ENCODE measurements at places on chromosomes 3 and 15.

- no peak for DNase-seq
Observed at GRCh38 chr3:16795581-16795980, 89.2 kb upstream of the PLCL2 start.

DNA sequence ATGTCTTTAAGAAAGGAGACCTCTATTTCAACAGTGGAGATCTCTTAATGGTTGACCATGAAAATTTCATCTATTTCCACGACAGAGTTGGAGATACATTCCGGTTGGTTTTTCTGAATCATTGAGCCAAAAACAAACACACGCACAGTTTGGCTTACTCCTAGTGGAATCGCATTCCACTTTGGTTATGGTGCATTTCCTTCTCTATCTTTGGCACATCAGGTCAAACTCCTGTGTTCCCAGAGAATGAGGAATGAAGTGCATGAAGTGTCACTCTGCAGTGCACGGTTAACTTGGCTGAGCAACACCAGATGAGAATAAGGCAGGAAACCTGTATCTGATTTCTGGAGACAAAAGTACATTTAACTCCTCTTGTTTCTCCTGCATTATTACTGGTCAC lies 38.5 kb downstream of the HDC start:
- DNase-seq: no peak

DNA sequence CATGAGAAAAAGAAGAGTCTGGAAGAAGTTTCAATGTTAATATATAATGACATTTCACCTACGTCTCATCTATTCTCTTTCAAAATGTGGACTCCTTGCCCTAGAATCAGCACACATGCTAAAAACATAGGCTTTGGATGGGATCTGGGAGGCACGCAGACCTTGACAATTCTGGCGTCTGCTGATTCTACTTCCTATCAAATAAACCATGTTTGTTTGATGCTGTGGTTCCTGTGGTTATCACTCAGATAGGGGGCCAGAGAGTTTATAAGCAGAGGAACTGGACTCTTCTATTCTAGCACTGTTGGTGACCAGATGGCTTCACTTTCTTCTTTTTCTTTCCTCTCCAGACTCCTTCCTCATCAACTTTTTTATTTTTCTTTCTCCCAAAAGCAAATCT lies 336.8 kb downstream of the DIPK2A start:
- no peak for DNase-seq

DNA sequence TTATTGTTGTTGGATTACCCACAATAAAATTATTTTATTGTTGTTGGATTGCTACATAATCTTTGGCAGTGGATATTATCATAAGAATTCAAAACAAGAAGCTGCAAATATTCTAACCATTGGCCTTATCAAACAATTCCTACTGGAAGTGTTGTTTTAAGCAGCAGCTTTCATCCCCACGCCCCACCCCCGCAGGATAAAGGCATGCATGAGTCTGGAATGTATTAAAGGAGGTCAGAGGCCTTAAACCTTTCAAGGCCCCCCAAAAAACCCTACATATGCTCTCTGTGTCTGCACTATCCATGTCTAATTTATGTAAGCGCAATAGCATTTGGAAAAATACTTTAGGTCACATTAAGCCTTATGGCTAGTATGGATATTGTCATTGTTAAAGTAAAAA lies 23.1 kb downstream of the P3H2 start:
- peak; percentile 11 for DNase-seq

- peak; percentile 34 for DNase-seq
Observed at GRCh38 chr15:55587321-55588069, 650 bp downstream of the PYGO1 start.

DNA sequence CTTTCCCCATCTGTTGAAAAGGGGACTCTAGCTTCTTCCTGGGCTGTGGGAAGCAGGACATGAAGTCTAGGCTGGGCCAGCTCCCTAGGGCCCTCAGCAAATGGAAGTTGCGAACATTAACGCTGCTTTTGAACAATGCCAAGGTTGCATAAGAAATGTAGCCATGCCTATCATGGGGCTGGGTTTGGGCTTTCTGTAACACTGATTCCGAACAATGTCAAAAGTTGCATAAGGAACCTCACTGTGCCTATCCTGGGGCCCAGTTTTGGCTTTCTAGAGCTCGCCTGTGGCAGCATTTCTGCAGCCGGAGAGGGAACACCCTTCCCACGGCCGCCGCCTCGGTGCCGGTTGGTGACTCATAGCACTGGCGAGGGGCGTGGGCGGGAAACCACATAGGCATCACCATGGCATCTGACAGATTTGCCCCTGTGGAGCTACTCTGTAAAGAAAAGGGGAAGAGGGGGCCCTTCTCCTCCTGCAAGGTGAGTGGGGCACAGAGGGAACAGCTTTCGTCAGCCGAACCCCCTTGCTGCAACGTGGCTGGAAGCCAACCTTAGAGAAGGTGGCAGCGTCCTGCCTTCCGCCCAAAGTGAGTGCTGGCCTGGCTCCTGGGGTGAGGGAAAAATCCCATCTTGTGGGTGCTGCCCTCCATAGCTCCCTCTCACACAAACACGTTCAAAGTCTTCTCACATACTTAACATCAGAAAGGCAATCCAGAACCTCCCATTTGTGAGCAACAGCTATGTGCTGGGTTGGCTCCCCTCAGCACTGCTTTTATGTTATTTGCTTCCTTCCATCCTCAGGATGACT lies 46.6 kb upstream of the ATP2B2 start:
- no peak for DNase-seq

- DNase-seq: peak; percentile 19
Observed at GRCh38 chr3:179837374-179837773, 184.5 kb downstream of the USP13 start.

DNA sequence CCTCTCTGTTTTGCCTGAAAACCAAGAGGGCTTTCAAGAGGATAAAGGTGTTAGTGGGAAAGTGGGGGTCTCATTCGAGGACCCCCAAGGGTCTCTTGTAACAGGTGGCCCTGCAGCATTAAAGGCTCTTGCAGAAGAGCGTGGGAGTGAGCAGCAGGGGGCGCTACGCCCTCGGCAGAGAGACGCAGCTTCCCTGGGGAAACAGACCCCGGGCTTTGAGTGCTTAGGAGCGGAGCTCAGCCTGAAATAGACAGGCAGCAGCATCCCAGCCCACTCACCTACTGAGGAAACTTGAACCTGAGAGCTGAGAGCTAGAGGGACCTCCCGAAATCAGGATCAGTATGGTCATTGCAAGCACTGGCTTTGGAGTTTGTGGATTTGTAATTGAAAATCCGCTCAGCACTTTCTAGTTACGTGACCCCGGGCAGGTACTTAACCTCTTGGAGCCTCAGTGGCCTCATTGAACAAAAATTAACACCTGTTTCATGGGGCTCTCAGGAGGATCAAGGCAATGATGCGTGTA lies 25.7 kb downstream of the RPLP1 start:
- peak; percentile 72 for DNase-seq

- peak; percentile 30 for DNase-seq
Observed at GRCh38 chr3:123799544-123800361, 84.4 kb downstream of the MYLK start.

GRCh38 chr3:158936530-158937113 lies 134.8 kb downstream of the MFSD1 start:
- DNase-seq: no peak

GRCh38 chr3:186845756-186846155 lies 3.2 kb downstream of the ADIPOQ start:
- no peak for DNase-seq

DNA sequence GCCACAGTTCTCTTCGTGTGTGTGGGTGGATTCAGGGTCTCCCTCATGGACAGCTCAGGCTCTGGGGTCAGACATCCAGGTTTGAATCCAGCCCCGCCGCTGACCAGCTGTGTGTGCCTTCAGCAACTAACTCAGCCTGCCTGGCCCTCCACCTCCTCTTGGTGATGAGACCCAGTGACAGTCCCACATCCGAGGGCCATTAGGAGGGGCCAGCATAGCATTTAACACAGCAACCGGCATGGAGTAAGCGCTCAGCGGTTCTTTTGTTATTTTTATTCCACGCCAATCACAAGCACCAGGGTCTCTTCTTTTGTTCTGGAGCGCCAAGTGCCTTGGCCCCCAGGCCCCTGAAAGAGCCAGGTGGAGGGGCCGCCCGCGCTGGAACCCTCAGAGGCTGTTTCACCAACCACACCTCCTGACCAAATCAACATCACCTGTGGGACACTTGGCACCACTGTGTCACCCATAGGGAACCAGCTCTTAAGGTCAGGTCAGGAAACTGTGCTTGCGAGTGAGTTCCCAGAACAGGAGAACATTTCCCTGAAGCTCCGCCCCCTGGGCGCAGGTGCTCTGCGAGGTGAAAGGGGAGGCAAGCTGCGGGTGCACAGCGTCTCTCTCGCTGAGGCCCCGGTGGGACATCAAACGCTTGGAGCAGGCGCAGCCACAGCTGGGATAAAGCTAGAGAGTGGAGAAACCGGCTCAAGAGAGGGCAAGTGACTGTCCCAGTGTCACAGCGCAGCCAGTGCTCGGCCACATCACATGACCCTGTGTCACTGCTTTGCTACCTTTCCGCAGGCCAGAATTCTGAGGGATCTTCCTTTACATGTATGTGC lies 311.3 kb downstream of the UACA start:
- no peak for DNase-seq

DNA sequence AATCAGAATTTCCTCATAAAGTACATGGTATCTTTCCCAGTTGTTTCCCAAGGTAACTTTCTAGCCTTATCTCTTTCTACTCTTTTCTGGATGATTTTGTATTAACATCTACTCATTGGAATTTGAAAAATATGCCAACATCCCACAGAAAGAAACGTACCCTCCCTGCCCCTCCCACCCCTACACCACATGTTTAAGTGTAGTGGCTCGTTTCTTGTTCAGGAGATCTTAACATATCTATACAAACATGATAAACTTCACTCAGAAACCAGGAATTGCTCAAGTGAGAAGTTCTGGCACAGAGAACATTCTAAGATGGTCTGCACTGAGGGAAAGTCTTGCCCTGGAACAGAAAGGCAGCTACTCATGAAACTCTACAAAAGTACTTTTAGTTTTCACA lies 404.7 kb downstream of the SOX2 start:
- no peak for DNase-seq

- DNase-seq: no peak
Observed at GRCh38 chr3:71978150-71978721, 193.3 kb upstream of the PROK2 start.

DNA sequence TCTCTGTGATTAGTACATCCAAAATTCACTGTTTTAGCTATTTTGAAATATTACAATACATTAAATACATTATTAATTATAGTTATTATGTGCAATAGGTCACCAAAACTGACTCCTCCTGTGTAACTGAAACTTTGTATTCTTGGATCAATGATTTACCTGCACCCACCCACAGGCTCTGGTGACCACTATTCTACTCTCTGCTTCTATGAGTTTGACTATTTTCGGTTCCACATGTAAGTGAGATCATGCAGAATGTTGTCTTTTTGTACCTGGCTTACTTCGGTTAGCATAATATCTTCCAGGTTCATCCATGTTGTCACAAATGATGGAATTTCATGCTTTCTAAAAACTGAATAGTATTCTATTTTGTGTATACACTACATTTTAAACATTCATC lies 43.8 kb downstream of the SLC2A2 start:
- DNase-seq: no peak
